SK-N-DZ (cell line): ENCODE measurements at places on chromosomes 2 and 18.

DNA sequence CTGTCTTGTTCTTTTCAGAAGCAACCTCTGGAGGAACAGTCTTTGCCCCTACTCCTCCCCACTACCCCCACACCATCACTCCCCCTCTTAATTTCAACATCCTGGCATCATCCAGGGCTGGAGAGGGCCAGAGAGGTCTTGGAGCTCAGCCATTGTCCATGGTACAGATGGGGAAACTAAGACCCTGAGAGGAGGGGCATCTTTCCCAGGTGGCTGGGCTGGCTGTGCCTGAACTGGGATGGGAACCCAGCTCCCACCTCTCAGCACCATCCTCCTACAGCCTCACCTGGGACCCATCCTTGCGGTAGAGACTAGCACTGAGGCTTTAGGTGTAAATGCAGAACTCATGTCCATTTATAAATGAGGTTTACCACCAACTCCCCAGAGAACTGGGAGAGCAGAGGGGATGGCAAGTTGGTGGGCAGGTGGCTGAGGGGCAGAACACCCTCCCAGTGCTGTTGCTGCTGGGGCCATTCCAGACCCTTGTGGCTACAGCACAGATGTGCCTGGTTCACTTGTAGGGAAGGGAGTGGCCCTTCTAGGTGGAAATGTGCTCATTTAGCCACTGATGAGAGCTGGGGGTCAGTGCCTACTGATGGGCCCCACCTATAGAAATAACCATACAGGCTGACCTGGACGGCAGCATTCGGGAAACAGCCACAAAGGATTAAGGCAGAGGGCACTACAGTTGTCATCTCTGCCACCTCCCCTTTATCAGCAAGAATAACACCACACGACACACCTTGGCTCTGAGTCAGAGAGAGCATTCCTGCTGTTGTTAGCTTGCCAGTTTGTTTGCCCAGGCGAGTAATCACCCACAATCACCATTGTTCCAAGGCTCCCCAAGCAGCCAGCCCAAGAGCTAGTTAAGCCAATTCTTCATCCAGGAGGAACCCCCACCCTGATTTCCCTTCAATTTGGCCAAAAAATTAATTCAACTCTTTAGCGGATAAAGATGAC is 2.1 kb downstream of the MLPH start:
- no peak for DNase-seq

GRCh38 chr18:69432847-69433246 is 32.2 kb downstream of the DOK6 start:
- no peak for DNase-seq

- DNase-seq: no peak
These were observed 43.9 kb downstream of the ACSL3 start for GRCh38 chr2:222904557-222905258.

- no peak for DNase-seq
These were observed 17.9 kb upstream of the EHBP1 start for GRCh38 chr2:62687636-62688035.

DNA sequence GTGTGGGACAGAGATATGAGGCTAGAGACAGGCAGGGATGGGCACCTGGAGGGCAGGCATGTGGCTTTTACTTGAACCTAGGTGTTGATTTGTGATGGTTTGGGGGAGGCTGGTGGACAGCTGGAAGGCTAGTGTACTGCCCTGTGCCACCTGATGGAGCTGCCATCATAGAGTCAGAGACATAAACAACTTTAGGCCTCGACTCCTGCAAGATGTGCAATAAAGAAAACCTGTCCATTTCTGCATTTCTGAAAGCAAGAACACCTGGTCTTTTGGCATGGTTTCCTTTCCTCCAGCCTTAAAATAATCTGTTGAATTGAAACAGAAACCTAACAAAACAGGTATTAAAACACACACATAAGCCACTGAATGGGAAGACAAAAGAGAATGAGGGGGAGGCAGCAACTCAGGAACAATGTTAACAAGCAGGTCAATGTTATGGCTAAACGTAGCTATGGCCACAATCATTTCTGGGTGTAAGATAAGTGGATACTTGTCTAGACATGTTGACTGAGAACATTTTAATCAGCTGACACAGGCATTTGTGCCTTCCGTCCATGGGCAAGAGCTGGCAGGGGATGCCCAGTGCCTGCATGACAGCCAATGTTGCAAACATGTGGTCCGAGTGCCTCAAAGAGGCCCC is 87.8 kb downstream of the KCTD1 start:
- no peak for DNase-seq

DNA sequence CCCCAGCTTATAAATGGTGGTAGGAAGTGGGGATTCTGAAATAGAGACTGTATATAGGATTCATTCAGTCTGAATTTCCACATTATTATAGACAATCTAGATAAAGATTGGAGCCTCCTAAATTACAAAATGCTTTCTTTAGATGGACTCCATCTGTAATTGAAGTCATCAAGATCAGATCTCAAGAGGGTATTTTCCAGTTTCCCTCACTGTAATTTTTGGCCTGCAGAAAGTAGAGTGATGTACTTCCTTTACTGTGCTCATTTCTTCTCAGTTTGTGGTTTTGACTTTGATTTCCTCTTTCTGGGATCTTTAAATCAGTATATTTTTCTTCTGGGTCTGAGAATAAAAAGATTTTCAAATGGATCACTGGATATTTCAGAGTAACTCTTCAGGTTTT is 7.2 kb downstream of the BABAM2 start:
- DNase-seq: no peak

DNA sequence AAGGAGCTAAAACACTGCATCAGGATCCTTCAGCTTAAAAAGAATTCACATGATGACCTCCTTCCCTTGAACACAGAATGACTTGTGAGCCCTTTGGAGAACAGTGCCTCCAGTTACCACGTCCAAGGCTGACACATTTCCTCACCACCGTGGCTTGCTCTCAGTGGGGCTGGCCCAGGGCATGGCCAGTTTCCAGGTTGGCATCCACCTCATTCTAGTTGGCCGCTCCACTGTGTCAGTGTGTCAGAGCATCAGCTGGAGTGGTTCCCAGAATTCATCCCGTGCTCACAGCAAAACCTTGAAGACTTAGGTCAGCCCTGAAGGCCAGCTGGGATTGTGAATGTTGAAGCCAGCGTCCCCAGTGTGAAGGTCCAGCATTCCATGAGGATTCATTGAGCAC is 158.5 kb downstream of the INSIG2 start:
- DNase-seq: no peak

- no peak for DNase-seq
These were observed 8.3 kb downstream of the EFR3B start for GRCh38 chr2:25050128-25050527.

DNA sequence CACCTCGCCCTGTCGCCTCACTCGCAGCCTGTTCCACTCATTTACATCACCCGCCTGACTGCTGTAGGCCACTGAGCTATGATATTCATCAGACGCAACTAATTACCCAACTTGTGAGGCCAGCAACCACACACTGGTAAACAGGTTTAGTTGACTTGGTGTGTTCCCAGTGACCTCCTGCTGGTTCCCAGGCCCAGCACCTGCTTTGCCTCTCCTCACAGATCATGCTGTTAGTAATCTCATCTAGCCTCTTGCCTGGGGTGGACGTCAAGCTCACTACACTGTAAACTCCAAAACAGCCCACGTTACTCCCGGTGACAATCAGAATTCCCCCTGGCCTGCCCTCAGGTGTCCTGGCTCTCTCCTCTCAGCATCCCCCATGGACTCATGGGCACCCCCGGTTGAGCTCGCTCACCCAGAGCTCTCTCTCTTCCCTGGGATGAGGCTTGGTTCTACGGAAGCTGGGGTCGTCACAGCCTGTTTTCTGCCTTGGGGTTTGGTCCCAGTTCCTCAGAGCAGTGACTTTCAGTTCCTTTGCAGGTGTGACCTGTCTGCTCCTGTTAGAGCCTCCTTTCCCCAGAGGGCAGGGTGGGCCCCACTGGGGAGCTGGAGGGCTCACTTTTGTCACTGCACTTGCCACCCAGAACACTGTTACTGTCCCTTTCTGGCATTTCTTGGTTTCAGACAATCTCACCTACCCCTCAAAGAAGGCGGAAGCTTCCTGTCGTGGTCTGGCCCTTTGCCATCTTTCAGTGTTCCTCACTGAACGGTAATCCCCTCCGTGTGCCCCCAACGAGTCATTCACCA is 40.3 kb downstream of the INPP5D start:
- no peak for DNase-seq

- no peak for DNase-seq
These were observed 86.5 kb upstream of the SEC11C start for GRCh38 chr18:59052965-59053820.

DNA sequence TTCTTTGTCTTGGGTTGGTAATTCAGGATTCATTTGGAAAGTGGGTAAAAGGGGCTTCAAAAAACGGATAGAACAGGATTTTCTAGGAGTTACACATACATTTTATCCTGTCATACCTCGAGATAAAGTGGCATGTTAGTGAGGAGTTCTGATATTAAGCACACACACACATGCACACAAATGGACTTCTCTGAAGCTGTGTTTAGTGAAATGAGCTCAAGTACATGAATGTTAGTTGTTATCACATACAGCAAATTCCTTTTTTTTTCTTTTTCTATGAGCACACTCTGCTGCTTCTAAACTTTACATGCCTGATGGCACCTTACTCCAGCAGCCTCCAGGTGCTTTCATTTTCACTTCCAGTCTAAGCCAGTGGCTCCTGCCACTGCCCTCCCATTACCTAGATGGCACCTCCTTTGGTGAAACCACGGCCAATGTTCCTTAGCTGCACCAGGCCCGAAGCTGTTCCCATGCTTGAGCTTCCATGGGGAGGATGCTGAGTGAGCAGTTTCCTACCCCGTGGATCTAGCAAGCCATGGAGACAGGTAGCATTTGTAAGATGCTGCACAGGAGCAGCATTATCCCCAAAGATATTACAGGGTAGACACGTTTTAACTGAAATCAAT is 49.7 kb downstream of the STAT1 start:
- no peak for DNase-seq

GRCh38 chr18:74248595-74248994 is 43.2 kb downstream of the CYB5A start:
- DNase-seq: no peak

- no peak for DNase-seq
These were observed 65.1 kb downstream of the TIMM21 start for GRCh38 chr18:74213429-74213828.

DNA sequence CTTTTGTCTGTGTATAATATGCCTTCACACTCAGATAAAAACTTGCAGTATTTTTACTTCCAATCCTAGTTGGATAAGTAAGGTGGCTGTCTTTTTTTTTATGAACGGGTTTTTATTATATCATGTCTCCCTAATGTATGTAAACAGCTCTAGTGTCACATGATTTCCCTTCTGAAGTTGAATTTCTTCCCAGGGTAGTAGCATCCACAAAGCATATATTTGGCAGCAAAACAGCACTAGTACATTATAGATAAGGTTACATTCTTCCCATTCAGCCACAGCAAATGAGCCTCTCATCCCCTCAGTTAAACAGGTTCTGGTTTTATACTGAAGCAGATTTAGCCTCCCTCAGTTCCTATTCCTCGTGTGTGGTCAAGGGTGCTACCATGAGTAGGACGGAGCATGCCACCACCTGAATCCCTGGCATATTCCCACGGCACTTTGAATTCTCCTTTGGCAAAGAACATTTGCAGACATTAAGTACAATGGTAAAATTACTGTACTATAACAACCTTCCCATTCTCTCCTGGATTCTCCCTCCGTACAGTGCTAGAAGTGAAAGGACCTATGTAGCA is 15.4 kb upstream of the DTNA start:
- DNase-seq: no peak

GRCh38 chr18:55900380-55900779 is 312.4 kb upstream of the TCF4 start:
- DNase-seq: no peak

GRCh38 chr2:227401550-227401949 is 13.8 kb upstream of the SCYGR1 start:
- no peak for DNase-seq

DNA sequence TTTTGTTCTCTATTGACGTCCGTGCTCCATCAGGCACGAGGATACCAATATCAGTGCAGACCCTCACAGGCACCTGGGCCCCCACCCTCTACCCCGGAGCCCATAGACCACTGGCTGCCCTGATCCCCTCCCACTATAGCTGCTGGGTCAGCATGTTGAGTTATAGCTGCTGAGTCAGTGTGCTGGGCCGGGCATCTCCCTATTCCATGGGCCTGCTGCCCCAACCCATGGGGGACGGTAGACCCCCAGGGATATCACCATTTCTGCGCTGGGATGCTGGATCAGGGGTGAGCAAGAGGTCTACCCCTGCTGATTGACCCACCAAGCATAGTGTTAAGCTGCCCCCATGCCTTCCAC is 100.1 kb upstream of the ST3GAL5 start:
- DNase-seq: no peak
